Activated effector memory CD4-positive, alpha-beta T cell treated with Interleukin-2 at 50 U/mL for 16 hours (primary cell): ENCODE measurements at places on chromosomes 5 and 9.

- DNase-seq = no peak
Observed at GRCh38 chr9:1208157-1208556, 158.0 kb downstream of the DMRT2 start.

- DNase-seq = no peak
Observed at GRCh38 chr9:27348785-27349697, 52.1 kb upstream of the EQTN start.

GRCh38 chr9:129253803-129254381, 75.8 kb upstream of the IER5L start:
- DNase-seq = no peak

GRCh38 chr9:104794070-104794469, 30.1 kb downstream of the NIPSNAP3B start:
- no peak for DNase-seq

DNA sequence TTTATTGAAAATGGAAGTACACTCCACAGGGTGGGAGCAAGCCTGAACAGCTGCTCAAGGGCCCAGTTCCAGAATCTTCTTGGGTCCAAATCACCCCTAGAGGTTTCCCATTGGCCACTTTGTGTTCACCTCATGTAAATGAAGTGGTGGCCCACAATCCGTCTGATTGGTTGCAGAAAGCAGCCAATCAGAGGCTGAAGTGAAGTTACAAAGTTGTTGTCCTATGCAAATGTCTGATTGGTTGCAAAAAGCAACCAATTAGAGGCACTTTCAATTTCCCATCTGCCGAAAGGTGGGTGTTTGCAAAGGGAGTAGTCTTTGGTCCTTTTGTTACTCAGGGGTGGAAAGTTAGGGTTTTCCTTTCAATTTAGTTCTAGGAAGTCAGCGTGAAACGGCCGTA, 8.8 kb downstream of the TMEM171 start:
- DNase-seq = no peak

- no peak for DNase-seq
Observed at GRCh38 chr5:134821841-134822240, 23.9 kb upstream of the C5orf24 start.

GRCh38 chr5:112908854-112909253, 13.2 kb downstream of the REEP5 start:
- no peak for DNase-seq

DNA sequence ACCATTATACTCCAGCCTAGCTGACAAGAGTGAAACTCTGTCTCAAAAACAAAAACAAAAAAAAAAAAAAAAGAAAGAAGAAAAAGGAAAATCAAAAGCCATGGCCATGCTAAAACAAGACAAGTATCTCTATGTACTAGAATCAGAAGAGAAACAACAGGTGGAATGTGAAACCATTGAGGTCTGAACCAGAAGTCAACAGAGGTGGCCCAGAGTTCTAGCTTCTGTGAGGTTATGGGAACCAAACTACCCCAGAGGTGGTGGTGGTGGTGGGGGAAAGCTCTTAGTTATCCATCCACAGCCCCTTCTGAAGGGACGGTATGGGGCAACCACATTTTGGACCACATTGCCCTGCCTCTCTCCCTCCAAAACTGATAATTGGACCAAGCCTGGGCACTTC, 59.5 kb upstream of the ZNF366 start:
- DNase-seq = no peak

DNA sequence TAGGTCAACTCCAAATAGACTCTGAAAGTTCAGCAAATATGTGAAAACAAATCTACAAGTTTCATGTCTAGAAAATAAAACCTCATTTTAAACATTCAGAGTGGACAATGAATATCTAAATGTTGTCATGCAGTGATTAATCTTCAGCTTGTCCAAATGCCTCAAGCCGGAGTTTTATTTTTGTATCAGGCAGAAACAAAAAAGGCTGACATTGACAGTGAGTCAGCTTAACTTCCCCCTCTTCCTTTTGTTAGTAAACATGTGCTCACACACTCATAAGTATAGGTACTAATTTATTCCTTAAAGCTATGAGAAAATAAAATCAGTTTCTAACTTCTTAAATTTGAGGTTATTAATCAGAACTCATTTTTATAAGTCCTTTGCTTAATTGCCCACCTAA, 467.9 kb upstream of the DAB2 start:
- no peak for DNase-seq

GRCh38 chr9:34714007-34714406, 4.1 kb upstream of the CCL21 start:
- no peak for DNase-seq

DNA sequence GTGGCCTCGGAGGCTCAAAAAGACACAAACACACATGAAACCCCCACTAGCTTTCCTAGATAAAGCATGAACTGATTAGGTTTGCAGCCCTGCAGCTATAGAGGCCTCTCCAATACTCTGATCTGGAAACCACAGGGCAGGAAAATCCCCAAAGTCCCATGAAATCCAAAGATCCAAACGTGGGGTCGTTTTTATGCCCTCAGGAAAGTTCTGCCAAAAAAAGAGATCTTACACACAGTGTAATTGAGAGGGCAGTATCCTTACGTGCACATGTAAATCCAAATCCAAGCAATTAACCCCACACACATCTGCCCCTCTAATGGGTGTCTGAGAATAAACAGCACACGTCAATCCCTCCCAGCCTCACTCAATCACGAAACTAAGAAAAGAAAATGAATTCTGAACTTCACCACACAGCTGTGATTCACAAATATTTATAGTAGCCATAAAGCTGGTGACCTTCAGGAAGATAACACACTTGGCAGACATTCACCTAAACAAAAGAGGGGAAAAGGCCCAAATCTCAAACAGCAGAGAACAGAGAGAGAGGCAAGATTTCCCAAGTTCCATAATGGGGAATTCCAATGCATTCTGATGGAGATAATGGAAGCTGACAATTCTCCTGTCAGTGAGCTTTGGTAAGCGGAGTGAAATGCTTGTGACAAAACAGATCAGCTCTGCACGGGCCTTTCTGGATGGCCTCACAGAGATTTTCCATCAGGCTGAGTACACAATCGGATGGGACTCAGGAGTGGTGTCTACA, 114.2 kb downstream of the SEMA5A start:
- DNase-seq = no peak

- no peak for DNase-seq
Observed at GRCh38 chr5:39102684-39103155, 28.5 kb upstream of the RICTOR start.

GRCh38 chr9:114178756-114179450, 23.6 kb downstream of the COL27A1 start:
- DNase-seq = no peak

DNA sequence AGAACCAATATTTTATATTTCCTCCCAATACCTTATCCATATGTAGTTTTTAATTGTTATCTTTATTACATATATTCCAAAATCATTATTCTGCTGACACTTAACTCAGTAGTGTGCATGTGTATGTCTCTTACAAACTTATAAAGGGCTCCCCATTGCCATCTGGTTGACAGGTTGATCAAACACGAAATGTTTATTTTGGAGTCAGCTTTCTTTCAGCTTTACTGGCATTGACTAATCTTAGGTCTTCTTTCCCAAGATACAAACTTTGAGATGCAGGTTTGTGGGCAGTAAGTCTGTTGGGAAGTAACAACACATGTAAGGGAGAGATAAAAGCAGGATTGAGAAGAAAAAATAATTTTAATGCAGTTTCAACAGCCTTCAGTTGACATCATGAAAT, 716.0 kb upstream of the CHD1 start:
- no peak for DNase-seq

GRCh38 chr9:107919263-107919662, 429.7 kb upstream of the KLF4 start:
- DNase-seq = no peak

DNA sequence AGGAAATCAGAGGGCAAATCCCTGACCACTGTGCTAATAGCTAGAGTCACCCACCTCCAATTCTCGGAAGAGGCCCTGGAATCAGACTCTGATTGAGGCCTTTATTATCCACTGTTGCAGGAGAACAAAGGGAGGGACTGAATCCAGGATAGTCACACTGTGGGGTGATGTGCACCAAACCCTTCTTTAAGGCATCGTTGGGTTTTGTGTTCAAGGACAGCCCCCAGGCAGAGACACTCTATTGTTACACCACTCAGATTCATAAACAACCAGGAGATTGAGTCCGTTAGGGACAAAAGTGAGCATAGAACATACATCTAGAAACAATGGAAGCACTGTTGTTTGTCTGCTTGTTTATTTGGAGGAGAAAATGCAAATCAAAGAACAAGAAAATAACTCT, 124.6 kb upstream of the TBCA start:
- DNase-seq = no peak

DNA sequence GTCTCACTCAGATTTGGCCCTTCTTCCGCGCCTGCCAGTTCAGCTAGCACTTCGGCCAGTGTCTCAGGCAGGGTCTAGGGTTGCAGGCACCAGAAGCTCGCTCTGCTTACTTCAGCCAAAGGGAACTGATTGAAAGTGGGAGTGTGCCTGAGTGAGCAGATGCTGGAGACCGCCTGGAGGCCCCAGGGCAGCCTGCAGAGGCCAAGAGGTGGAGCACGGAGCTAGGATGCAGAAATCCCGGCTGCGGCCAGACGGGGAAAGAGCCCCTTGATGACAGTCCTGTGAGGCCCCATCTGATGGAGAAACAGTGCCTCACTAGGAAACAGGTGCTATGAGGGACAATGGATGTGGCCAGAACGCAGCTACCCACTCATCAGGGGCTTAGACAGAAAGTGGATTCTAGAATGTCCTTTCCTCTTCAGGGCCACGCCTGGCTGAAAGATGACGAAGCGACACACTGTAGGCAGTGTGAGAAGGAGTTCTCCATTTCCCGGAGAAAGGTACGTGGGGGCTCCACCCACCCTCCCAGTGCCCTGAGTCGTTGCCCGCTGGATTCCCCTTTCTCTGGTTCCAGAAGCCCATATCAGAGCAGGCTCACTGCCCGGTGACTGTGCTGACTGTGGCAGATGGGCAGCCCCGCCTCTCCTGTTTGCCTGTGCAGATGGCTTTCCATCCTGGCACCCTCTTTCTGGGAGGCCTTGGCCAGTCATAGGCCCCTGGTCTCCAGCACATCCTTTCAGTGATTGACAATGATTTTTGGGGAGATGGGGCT, 16.1 kb downstream of the HNRNPH1 start:
- no peak for DNase-seq

- no peak for DNase-seq
Observed at GRCh38 chr5:83090169-83090568, 12.8 kb downstream of the XRCC4 start.

DNA sequence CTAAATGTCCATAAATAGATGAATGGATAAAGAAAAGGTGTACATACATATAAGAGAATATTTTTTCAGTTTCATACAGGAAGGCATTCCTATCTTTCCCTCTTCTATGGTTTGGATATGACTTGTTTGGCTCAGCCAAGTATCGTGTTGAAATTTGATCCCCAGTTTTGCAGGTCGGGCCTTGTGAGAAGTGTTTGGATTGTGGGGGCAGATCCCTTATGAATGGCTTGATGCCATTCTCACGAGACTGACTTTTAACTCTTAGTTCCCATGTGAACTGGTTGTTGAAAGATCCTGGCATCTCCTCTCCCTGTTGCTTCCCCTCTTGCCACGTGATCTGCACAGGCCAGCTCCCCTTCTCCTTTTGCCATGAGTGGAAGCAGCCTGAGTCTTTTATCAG, 421.1 kb upstream of the FTMT start:
- no peak for DNase-seq

- DNase-seq = no peak
Observed at GRCh38 chr9:123425836-123426365, 69.9 kb downstream of the CRB2 start.

DNA sequence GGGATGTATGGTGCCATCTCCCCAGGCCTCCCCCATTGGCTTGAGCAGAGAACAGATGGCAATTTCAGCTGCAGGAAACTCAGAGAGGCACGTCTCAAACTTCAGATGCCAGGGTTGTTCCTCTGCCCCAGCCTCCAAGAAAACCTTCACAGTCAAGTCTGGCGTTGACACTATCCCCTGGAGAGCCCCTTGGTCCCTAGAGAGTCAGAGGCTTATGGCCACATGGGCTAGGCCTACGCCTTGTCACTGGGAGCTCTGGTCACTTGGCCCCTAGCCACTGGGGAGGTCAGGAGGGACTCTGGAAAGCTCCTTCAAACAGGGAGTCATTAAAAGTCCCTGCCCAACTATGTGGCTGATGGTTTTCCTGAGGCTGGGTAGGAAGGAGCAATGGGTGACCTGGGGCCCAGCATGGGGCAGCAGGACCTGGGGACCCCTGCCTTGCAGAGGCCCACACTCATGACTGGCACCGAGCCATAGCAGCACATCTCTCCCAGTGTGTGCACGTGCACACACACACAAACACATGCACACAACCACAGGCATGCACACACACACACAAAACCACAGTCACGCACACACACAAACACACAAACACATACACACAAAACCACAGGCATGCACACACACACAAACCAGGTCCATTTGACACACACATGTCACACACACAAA, 144.2 kb downstream of the GADD45G start:
- no peak for DNase-seq
